ENCODE measurements at places on chromosomes 3 and 15.
A peak's percentile ranks its signal among the peaks of the same experiment; 100 is the strongest.

GRCh38 chr3:114336122-114336697 is 42.4 kb downstream of the TIGIT start:
- DNase-seq = no peak

GRCh38 chr3:66498687-66499621 is 1.9 kb downstream of the LRIG1 start:
- no peak for DNase-seq

GRCh38 chr3:53536282-53536681 is 41.9 kb downstream of the CACNA1D start:
- DNase-seq = no peak

- DNase-seq = peak; percentile 54
Observed at GRCh38 chr3:150763841-150764483, 993 bp upstream of the SIAH2 start.

DNA sequence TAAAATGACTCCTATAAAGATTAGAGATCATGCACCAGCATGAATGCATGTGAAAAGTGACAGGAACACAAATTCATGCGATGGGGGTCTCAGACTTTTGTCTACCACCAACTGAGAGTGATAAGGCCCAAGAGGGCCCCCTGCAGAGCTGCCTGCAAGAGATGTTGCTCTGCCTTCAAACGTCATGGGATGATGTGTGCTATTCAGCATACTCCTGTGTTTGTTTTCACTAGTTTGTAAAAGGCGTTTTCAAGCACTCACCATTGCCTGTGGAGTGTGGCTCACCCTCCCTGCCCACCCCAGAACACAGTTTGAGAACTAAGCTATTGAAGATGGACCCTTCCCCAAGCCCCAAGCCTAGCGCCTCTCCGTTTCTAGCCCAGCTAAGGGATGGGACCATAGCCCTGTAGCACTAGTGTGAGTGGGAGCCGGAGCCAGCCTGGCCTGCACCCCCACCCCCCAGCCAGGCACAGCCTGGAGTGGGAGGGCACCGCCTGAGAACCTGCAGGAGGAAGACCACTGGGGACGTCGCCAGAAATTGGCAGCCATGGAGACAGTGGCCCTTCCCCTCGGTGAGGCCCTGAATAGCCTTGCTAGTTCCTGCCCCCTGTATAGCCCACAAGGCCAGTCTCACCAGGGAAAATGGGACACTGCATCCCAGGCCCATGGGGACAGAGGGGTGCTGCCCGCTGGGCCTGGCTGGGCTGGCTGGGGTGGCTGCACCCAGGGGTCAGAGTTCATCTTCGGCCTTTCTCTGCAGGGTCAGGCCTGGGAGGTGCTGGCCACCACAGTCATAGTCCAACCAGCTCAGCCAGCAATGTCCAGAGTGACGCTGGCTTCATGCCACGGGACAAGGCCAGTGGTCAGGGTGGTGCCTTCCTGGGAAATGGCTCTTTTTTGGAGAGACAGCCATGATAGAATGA is 22.6 kb upstream of the KLF13 start:
- DNase-seq = no peak

DNA sequence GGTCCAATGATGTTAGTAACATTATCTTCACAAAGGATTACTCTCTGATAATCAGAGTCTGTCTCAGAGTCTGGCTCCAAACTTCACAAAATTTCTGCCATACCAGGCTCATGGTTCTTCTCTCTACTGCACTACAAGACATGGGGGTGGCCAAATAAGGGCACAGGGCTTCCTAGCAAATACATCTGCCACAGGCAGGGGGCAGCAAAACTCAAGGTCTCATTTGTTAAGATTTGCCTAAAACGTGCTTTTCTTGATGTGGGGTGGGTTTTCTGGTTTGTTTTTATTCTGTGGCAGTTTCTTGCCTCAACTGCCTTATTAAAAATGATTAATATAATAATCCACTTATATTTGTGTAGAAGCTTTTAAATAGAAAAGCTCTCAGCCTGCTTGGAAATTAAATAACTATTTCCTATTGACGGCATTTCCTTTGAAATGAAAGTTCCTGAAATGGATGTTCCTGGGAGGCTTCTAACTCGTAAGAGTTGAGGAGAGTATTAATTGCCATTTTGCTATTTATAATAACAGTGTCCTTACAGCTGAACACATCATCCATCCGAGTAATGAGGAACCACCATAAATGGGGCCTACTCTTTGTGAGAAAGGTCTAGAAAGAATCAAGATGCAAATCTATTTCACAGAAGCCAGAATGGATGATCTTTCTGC is 53.8 kb downstream of the SST start:
- DNase-seq = peak; percentile 40

DNA sequence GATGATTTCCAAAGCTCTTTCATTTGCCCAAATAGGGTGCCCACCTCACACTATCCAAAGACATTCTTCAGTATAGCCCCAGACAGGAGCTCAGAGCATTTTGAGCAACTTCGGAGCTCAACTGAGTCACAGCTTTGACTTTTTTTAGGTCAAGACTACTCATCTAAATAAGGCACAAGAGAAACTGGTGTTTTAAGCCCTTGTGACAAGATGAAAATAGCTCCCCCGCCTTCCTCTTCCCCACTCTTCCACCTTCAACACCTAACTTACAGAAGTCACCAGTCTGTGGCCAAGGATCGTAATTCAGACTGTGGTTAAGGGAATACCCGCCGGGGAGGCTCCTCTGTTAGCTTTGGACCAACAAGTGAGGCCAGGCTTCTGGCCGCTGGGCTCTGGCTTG is 60.4 kb upstream of the CA12 start:
- no peak for DNase-seq

GRCh38 chr15:46580924-46581323 is 946.1 kb downstream of the SQOR start:
- DNase-seq = no peak

DNA sequence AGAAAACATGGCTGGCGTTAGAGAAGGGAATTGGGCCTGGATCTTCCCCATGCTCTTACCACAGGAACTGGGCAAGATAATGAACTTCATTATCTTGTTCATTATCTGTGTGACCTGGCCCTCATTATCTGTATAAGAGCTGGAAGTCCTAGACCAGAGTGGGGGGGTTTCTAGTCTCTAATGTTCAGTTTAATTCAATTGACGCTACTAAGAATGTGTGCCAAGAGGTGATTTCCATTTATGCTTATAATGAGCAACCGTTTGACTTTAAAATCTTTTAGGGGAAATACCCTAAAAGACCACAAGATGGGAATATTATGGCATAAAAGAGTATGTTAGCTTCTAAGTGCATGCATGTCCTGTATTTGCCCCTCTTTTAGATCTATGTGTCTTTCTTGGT is 59.1 kb upstream of the CSTA start:
- DNase-seq = no peak

GRCh38 chr3:19644405-19644804 is 289.6 kb downstream of the EFHB start:
- DNase-seq = no peak

- peak; percentile 81 for DNase-seq
Observed at GRCh38 chr3:15271785-15272381, 60.5 kb downstream of the SH3BP5 start.

- DNase-seq = no peak
Observed at GRCh38 chr15:38545179-38545578, 19.4 kb downstream of the RASGRP1 start.

All from stimulated activated naive CD4-positive, alpha-beta T cell treated with Interleukin-2 at 50 U/mL for 16 hours (primary cell).